Activated CD8-positive, alpha-beta T cell treated with anti-CD3 and anti-CD28 coated beads for 36 hours (primary cell): ENCODE measurements at places on chromosomes 7 and 10. TPM values are rescaled to one million over a fixed set of nuclear protein-coding genes. Genes with fewer than 3 reads are reported as not detected.

GRCh38 chr10:4834898-4835405 lies 8.9 kb downstream of the AKR1E2 start:
- H3K27me3 ChIP-seq = peaks cover 4% of the 10 kb centered on the region
- H3K27ac ChIP-seq = peak overlapping the region; percentile 37
- peaks cover 17% of the 10 kb centered on the region for H3K4me1 ChIP-seq
- DNase-seq = no peak

DNA sequence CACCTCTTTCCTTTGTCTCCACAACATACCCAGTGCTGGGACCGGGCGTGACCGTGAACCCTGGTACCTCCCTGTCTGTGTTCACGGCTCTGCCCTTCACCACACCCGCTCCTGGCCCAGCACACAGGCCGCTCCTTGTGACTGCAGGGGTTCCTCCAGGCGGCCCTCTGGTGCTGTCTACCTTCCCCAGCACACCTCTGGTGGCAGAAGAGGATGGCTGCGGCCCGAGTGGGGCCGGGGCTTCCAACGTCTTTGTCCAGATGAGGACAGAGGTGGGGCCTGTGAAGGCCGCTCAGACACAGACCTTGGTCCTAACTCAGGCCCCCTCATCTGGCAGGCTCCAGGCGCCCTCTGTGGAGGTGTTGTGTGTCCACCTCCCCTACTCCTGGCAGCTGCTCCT lies 55.4 kb upstream of the SGMS1 start:
- H3K27me3 ChIP-seq = no peaks in the 10 kb centered on the region
- H3K4me3 ChIP-seq = no peak overlapping the region
- H3K27ac ChIP-seq = no peak overlapping the region
- no peak for DNase-seq

FLNC gene
- 0.16 TPM for total RNA-seq

GRCh38 chr10:131723297-131724168 lies 177.3 kb upstream of the PPP2R2D start:
- H3K4me1 ChIP-seq = peaks cover 2% of the 10 kb centered on the region
- no peak for DNase-seq
- H3K27me3 ChIP-seq = peaks cover 7% of the 10 kb centered on the region
- H3K4me3 ChIP-seq = no peak overlapping the region

GRCh38 chr7:86867163-86867762 lies 192.2 kb downstream of the ELAPOR2 start:
- peaks cover 2% of the 10 kb centered on the region for H3K27me3 ChIP-seq
- no peak overlapping the region for H3K4me3 ChIP-seq
- DNase-seq = no peak
- no peaks in the 10 kb centered on the region for H3K4me1 ChIP-seq
- H3K27ac ChIP-seq = no peak overlapping the region

DNA sequence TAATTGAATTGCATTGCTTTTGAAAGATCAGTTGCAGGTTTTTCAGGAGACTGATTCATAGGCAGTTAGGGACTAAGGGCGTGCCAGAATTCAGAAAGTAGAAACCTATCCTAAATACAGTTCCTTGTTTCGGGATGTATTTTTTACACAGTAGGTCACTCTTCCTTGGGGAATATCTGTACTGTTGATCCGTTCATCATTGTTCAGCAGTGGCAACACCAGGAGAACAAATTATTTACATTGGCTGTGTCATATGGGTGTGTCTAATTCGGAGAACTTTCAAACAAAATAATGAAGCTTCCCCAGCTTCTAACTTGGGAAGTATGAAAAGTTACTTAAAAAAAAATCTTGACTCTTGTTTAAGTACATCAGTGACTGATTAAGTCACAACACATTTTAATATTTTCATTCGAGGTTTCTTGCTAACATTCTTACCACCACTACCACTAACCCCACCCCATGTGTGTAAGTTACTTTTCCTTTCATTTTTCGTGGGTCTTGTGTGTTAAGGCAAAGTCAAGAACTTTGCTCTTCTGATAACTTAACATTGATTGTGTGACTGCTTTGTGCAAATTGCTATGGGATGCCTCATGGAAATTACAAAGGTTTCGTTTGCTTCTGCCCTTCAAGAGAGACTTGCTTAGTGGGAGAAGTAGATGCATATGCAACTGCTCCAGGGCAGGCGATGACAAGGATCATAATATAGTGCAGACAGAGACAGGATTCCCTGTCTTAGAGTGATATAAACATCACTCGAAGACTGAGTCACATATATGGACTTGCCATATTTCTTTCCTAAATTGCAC lies 43.8 kb upstream of the RPA3 start:
- H3K36me3 ChIP-seq = no peaks in the 10 kb centered on the region
- H3K4me3 ChIP-seq = peak overlapping the region; percentile 89
- H3K27me3 ChIP-seq = no peaks in the 10 kb centered on the region
- H3K27ac ChIP-seq = peak overlapping the region; percentile 92
- peak; percentile 18 for DNase-seq
- peaks cover 38% of the 10 kb centered on the region for H3K4me1 ChIP-seq

TAS2R41 gene
- total RNA-seq = not detected

DNA sequence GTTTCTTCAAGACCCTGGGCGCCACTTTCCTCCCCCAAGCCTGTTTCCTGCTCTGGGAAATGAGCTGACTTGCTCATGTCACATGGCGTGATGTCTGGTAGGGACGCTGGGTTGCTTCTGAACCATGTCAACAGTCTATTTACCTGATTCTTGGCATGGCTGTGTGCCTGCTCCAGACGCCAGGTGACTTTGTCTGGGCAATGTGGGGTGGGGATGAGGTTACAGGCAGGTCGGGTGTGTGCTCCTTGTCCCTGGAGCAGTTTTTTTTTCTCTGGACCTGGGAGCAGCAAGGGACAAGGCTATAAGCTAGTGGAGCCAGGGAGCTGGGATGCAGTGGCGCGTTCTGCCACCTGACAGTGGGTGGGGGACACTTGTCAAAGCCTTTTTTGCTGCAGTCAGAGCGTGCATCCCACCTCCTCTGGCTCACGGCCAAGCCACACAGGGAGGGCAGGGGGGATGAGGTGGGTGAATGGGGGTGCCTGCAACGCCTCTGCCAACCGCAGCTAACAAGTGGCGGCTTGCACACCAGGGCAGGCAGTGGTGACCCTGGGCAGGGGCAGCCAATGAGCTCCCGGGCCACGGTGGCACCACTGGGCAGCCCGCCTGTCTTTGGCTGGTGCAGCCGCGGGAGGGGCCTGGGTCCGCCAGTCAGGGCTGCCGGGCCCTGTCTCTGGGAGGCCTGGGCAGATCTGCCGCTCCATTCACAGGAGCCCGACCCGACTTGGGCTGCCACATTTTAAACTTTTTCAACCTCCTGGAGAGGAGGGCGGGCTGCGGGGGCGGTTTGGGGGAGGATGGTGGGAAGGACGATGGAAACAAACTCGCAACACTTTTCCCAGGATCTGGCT lies 22.9 kb downstream of the DNAJB12 start:
- DNase-seq = peak; percentile 98
- peaks cover 88% of the 10 kb centered on the region for H3K4me1 ChIP-seq
- H3K4me3 ChIP-seq = peak overlapping the region; percentile 89
- peaks cover under 1% of the 10 kb centered on the region for H3K27me3 ChIP-seq

DNA sequence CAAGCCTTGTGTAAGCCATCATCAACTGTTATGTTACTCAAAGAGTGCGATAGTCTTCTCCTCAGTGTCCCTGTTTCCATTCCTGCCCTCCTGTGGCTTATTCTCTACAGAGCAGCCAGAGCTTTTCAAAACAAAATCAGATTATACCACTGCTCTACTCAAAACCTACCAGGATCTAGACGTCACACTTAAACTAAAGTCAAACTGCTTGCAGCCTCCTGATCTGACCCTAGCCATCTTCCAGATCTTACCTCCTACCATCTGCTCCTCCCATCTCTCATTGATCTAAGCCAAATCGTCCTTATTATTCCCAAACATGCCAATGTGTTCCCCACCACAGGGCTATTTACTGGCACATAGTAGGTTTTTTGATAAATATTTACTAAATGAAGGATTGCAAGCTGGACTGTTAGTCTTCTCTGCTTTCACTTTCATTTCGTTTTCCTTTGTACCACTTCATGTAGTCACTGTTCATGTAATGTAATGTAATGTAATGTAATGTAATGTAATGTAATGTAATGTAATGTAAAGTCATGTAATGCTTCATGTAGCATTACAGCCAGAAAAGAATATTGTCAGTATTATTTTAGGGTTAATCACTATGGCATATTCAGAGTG lies 116.1 kb downstream of the GPR37 start:
- no peak overlapping the region for H3K4me3 ChIP-seq
- no peak for DNase-seq
- no peak overlapping the region for H3K27ac ChIP-seq

SYT15B gene
- 0.16 TPM for total RNA-seq

GRCh38 chr10:13865758-13866491 lies 279.2 kb downstream of the PRPF18 start:
- DNase-seq = no peak
- peaks cover 12% of the 10 kb centered on the region for H3K4me1 ChIP-seq
- no peak overlapping the region for H3K4me3 ChIP-seq
- no peaks in the 10 kb centered on the region for H3K27me3 ChIP-seq
- H3K36me3 ChIP-seq = no peaks in the 10 kb centered on the region
- H3K27ac ChIP-seq = no peak overlapping the region

GRCh38 chr10:132696728-132697577 lies 89.0 kb downstream of the NKX6-2 start:
- H3K27me3 ChIP-seq = no peaks in the 10 kb centered on the region
- no peak overlapping the region for H3K27ac ChIP-seq
- no peak overlapping the region for H3K4me3 ChIP-seq
- peaks cover 6% of the 10 kb centered on the region for H3K4me1 ChIP-seq
- H3K36me3 ChIP-seq = peaks cover 10% of the 10 kb centered on the region

CASTOR2 gene
- total RNA-seq = 3.1 TPM

DNA sequence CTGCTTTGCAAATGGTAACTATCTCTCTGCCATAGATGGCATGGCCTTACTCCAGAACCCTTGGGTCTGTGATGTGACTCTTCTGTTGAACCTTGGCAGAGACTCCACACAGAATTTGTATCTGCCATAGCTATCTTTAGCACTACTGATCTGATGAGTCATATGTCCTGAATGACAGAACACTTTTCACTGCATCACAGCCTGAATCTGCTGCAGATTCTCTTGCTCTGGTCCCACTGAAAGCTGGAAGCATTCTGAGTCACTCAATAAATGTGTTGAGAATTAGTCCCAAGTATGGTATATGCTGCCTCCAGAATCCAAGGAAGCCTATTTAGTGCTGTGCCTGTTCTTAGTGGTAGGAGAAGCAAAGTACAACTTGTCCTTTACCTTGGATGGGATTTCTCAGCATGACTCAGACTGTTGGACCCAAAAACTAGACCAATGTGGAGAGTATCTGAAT lies 39.5 kb upstream of the ANKRD1 start:
- no peaks in the 10 kb centered on the region for H3K4me1 ChIP-seq
- no peak overlapping the region for H3K4me3 ChIP-seq
- no peaks in the 10 kb centered on the region for H3K36me3 ChIP-seq
- no peaks in the 10 kb centered on the region for H3K27me3 ChIP-seq
- no peak for DNase-seq
- H3K27ac ChIP-seq = no peak overlapping the region

DNA sequence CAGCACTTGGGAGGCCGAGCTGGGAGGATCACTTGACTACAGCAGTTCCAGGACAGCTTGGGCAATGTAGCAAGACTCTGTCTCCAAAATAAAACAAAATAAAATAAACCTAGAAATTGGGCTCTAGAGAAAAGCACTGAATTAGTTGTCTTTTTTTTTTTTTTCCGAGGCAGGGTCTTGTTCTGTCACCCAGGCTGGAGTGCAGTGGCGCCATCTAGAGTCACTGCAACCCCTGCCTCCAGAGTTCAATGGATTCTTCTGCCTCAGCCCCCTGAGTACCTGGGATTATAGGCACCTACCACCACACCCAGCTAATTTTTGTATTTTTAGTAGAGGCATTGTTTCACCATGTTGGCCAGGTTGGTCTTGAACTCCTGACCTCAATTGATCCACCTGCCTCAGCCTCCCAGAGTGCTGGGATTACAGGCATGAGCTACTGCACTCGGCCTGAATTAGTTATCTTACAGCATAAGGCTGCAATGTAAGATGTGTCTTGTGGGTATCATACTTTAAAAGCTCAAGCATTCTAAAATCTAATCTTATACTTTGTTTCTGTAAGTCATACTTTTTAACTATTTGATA lies 12.8 kb downstream of the MEIG1 start:
- no peaks in the 10 kb centered on the region for H3K4me1 ChIP-seq
- peak; percentile 76 for DNase-seq
- no peaks in the 10 kb centered on the region for H3K36me3 ChIP-seq

SPDYE2B gene
- not detected for total RNA-seq

GRCh38 chr10:11527691-11528255 lies 83.7 kb downstream of the USP6NL start:
- H3K27me3 ChIP-seq = no peaks in the 10 kb centered on the region
- H3K27ac ChIP-seq = peak overlapping the region; percentile 67
- peaks cover 24% of the 10 kb centered on the region for H3K4me1 ChIP-seq

SLC26A5 gene
- total RNA-seq = not detected

- H3K4me3 ChIP-seq = no peak overlapping the region
- H3K36me3 ChIP-seq = peaks cover 6% of the 10 kb centered on the region
- no peaks in the 10 kb centered on the region for H3K27me3 ChIP-seq
- no peak overlapping the region for H3K27ac ChIP-seq
- DNase-seq = peak; percentile 24
Observed at GRCh38 chr10:12509016-12509793, 159.9 kb downstream of the CAMK1D start.

GRCh38 chr10:49622426-49623425 lies 8.9 kb downstream of the CHAT start:
- no peak overlapping the region for H3K4me3 ChIP-seq
- H3K4me1 ChIP-seq = no peaks in the 10 kb centered on the region
- H3K27ac ChIP-seq = no peak overlapping the region
- no peaks in the 10 kb centered on the region for H3K36me3 ChIP-seq

- no peak for DNase-seq
- no peak overlapping the region for H3K27ac ChIP-seq
- H3K27me3 ChIP-seq = peaks cover 11% of the 10 kb centered on the region
- no peaks in the 10 kb centered on the region for H3K36me3 ChIP-seq
Observed at GRCh38 chr7:45162311-45162845, 4.8 kb downstream of the RAMP3 start.

ELMO1 gene
- 75.3 TPM for total RNA-seq

- H3K27me3 ChIP-seq = no peaks in the 10 kb centered on the region
- peaks cover 23% of the 10 kb centered on the region for H3K4me1 ChIP-seq
- H3K27ac ChIP-seq = no peak overlapping the region
- no peak for DNase-seq
- H3K36me3 ChIP-seq = peaks cover 43% of the 10 kb centered on the region
Observed at GRCh38 chr7:140679186-140679585, 6.4 kb downstream of the ADCK2 start.

FRAT2 gene
- total RNA-seq = 5.6 TPM

RARRES2 gene
- not detected for total RNA-seq
